ENCODE measurements at places on chromosomes 16 and 17. TPM values are rescaled to one million over a fixed set of nuclear protein-coding genes. Genes with fewer than 3 reads are reported as not detected.

- no peak overlapping the region for H3K4me3 ChIP-seq
- no peaks in the 10 kb centered on the region for H3K4me1 ChIP-seq
- no peaks in the 10 kb centered on the region for H3K36me3 ChIP-seq
- no peak for DNase-seq
- H3K27ac ChIP-seq: no peak overlapping the region
Observed at GRCh38 chr17:72117535-72118334, 3.1 kb upstream of the SOX9 start.

- H3K4me1 ChIP-seq: no peaks in the 10 kb centered on the region
- no peak overlapping the region for H3K27ac ChIP-seq
- H3K4me3 ChIP-seq: no peak overlapping the region
- no peak for DNase-seq
- H3K36me3 ChIP-seq: no peaks in the 10 kb centered on the region
Observed at GRCh38 chr17:51351890-51352289, 91.5 kb downstream of the UTP18 start.

DNA sequence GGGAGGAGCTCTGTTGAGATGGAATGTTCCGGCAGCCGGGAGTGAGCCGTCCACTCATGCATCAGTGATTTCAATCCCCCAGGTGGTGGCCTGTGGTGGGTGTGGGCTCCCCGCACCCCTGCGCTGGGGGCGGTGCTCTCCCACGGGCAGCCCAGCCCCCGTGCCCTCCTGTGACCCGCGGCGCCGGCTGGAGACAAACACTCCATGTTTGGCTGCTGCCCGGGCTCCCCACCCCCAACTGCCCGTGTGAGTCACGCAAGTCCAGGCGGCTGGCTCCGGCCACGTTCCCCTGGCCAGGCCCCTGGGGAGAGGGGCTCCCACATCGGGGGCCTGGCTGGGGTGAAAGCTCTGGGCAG lies 29.4 kb downstream of the CACNA1H start:
- H3K36me3 ChIP-seq: no peaks in the 10 kb centered on the region
- peaks cover 28% of the 10 kb centered on the region for H3K27me3 ChIP-seq
- no peak overlapping the region for H3K27ac ChIP-seq
- no peaks in the 10 kb centered on the region for H3K4me1 ChIP-seq
- no peak for DNase-seq

GRCh38 chr16:19940195-19940594 lies 55.5 kb upstream of the GPRC5B start:
- H3K36me3 ChIP-seq: no peaks in the 10 kb centered on the region
- no peak for DNase-seq
- no peaks in the 10 kb centered on the region for H3K27me3 ChIP-seq

DNA sequence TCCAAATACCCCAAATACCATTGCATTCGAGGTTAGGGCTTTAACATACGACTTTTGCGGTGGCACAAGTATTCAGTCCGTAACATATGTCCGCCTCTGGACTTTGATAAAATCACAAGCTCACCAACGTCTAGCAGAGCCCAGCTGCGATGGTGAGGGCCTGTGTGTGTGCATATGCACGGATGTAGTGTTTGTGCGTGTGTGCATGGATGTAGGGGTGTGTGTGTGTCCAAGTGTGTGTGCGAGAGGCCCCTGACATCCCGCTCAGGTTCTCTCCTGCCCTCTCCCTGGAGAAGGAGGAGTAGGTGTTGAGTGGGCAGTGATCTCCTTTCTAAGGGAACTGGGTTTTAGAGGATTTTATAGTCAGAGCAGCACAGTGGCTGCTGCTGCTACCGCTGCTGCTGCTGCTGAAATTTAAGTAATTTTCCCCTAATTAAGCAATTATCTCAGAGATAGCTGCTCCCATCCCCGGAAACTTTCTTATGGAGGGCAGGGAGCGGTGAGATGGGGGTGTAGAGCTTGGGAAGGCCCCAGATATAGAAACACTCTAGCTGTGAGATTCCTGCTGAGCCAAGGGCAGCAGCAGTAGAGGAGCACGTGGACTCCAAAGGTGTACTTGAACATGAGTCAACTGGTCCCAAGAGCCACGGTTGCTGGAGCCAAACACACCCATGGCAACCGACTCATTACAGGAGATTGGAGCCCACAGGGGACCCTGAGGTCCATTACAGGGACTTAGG lies 121.7 kb upstream of the SDK2 start:
- H3K27ac ChIP-seq: no peak overlapping the region
- no peaks in the 10 kb centered on the region for H3K36me3 ChIP-seq
- H3K4me1 ChIP-seq: no peaks in the 10 kb centered on the region

- peaks cover 8% of the 10 kb centered on the region for H3K4me1 ChIP-seq
- H3K4me3 ChIP-seq: no peak overlapping the region
- no peak for DNase-seq
- no peaks in the 10 kb centered on the region for H3K27me3 ChIP-seq
- no peak overlapping the region for H3K27ac ChIP-seq
- no peaks in the 10 kb centered on the region for H3K36me3 ChIP-seq
Observed at GRCh38 chr17:56756536-56756935, 77.2 kb downstream of the C17orf67 start.

The SLC26A11 gene
- total RNA-seq: 2.3 TPM

The OTOA gene
- total RNA-seq: 0.28 TPM

Data from thymus (tissue), 14 donors.